ENCODE measurements at places on chromosomes 1 and 21. TPM values are rescaled to one million over a fixed set of nuclear protein-coding genes. Genes with fewer than 3 reads are reported as not detected.

The C1orf185 gene
- total RNA-seq: not detected

The ADAM30 gene
- total RNA-seq: not detected

The CCDC17 gene
- 1.7 TPM for total RNA-seq

The KCNA3 gene
- total RNA-seq: not detected

The LRRC42 gene
- 26.7 TPM for total RNA-seq

The GNG4 gene
- total RNA-seq: not detected

The SELL gene
- total RNA-seq: 3.6 TPM

The IQGAP3 gene
- total RNA-seq: 51.6 TPM

The LCE3A gene
- total RNA-seq: not detected

The CTH gene
- total RNA-seq: 3.6 TPM

The PFKFB2 gene
- 1.2 TPM for total RNA-seq

The GPA33 gene
- total RNA-seq: not detected

The BACE2 gene
- 143 TPM for total RNA-seq

The ANKRD65 gene
- total RNA-seq: 0.07 TPM

The KRTAP19-1 gene
- not detected for total RNA-seq

The CELA2B gene
- total RNA-seq: not detected

The RBBP4 gene
- 213 TPM for total RNA-seq

The OR2G6 gene
- not detected for total RNA-seq

The KCNE2 gene
- not detected for total RNA-seq

The KHDRBS1 gene
- 141 TPM for total RNA-seq

The AMY1C gene
- total RNA-seq: not detected

The MTF2 gene
- 40.3 TPM for total RNA-seq

The SLC9C2 gene
- not detected for total RNA-seq

The THEM5 gene
- total RNA-seq: not detected

The VSIG8 gene
- not detected for total RNA-seq
